Activated CD4-positive, alpha-beta T cell treated with anti-CD3 and anti-CD28 coated beads, Interleukin-2, amount 10 ng/mL, durations not matched to agents 7 days and 5 days (primary cell): ENCODE measurements at places on chromosomes 11 and 22. TPM values are rescaled to one million over a fixed set of nuclear protein-coding genes. Genes with fewer than 3 reads are reported as not detected.
A peak's percentile ranks its signal among the peaks of the same experiment; 100 is the strongest.

Gene MS4A13
- total RNA-seq: not detected

Gene NFAM1
- 0.04 TPM for total RNA-seq

Gene FAM180B
- 0.25 TPM for total RNA-seq

Gene CADM1
- total RNA-seq: 0.92 TPM

Gene CRYBB3
- total RNA-seq: 0.57 TPM

Gene CDC42BPG
- 1.3 TPM for total RNA-seq

Gene BTBD10
- total RNA-seq: 25.7 TPM

Gene PPARA
- 9.7 TPM for total RNA-seq

Gene ALX4
- total RNA-seq: not detected

Gene C11orf71
- 7.4 TPM for total RNA-seq

Gene CDC45
- total RNA-seq: 59.5 TPM

Gene APOBEC3B
- 8.8 TPM for total RNA-seq

Gene LYVE1
- not detected for total RNA-seq

GRCh38 chr11:61352038-61352437, 9.6 kb downstream of the CYB561A3 start:
- peaks cover 4% of the 10 kb centered on the region for H3K4me1 ChIP-seq
- no peak overlapping the region for H3K27ac ChIP-seq
- H3K36me3 ChIP-seq: peaks cover 21% of the 10 kb centered on the region
- no peaks in the 10 kb centered on the region for H3K27me3 ChIP-seq
- H3K4me3 ChIP-seq: no peak overlapping the region

DNA sequence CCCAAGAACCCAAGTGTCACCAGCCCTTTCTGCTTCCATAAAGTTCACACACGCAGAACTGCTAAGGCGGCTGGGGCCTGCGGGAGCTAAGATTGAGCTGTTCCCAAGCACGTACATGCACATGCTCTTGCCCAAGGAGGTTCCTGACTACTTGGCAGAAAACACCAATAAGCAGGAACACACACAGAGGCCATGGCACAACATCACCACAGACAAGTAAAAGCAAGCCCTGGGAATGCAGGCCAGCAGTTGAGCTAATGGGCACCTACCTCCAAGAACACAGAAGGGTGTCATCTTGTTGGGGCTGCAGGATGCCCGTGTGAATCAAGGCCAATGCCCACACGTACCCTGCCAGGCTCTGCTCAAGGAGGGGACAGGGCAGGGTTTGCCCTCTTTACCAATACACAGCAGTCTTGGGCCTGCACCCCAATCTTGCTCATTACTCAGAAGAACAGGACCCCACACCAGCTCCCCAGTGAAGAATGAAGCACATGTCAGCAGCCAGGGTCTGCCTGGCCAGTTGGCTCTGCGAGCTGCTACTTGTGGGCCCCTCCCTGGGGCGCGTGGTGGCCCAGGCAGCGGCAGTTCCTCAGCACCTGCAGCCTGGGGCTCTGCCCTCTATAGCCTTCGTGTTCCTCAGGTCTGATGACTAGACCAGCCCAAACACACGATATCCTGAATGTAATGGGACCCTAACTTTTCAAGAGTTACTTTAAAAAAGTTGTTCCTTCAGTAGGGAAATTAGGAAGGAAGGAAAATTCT, 32.3 kb upstream of the CYP2D6 start:
- no peaks in the 10 kb centered on the region for H3K27me3 ChIP-seq
- H3K4me3 ChIP-seq: no peak overlapping the region
- H3K4me1 ChIP-seq: peaks cover 7% of the 10 kb centered on the region
- DNase-seq: no peak

DNA sequence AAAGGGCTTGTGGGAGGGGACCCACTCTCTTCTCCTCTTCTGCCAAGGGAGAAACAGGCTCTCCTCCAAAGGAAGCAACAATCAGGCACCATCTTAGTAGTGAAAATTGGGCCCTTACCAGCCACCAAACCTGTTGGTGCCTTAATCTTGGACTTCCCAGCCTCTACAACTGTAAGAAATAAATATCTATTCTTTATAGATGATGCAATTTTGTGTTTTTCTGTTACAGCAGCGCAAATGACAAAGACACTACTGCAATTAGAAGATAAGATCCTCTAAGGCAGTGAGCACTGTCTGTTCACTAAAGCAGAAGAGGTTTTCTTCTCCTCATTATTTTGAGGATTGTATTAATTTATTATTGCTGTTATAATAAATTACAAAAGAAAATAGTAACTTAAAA, 691.4 kb upstream of the CCDC179 start:
- no peaks in the 10 kb centered on the region for H3K4me1 ChIP-seq
- no peak overlapping the region for H3K4me3 ChIP-seq
- no peaks in the 10 kb centered on the region for H3K27me3 ChIP-seq
- H3K27ac ChIP-seq: no peak overlapping the region

GRCh38 chr11:69911310-69912160, 92.3 kb upstream of the FGF3 start:
- H3K4me3 ChIP-seq: no peak overlapping the region
- no peak overlapping the region for H3K27ac ChIP-seq
- no peaks in the 10 kb centered on the region for H3K36me3 ChIP-seq

GRCh38 chr11:116182356-116182966, 590.3 kb downstream of the BUD13 start:
- no peaks in the 10 kb centered on the region for H3K27me3 ChIP-seq
- no peak overlapping the region for H3K4me3 ChIP-seq
- no peak for DNase-seq

DNA sequence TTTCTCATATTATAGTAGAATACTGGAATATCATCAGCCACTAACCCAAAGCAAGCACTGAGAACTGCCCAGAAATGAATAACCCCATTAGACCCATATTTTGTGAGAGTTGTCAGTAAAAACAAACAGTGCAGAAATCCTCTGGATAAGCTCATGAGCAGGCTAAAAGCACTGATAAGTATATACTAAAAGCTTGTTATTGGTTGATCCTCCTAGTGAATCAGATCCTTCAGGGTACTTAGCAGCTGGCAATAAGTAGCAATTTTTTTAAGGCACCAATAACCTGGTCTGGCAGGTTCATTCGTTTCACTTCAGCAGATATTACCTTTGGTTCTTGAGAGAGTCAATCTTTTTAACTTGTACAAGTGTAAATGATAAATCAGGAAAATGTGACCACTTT, 1.2 kb downstream of the NOX4 start:
- peaks cover 22% of the 10 kb centered on the region for H3K27me3 ChIP-seq
- H3K4me1 ChIP-seq: no peaks in the 10 kb centered on the region
- DNase-seq: no peak
- H3K4me3 ChIP-seq: no peak overlapping the region
- no peaks in the 10 kb centered on the region for H3K36me3 ChIP-seq
- H3K27ac ChIP-seq: no peak overlapping the region

- DNase-seq: no peak
- peaks cover 25% of the 10 kb centered on the region for H3K4me1 ChIP-seq
- H3K36me3 ChIP-seq: peaks cover 83% of the 10 kb centered on the region
- H3K27ac ChIP-seq: no peak overlapping the region
- no peaks in the 10 kb centered on the region for H3K27me3 ChIP-seq
Observed at GRCh38 chr11:121523581-121524232, 70.9 kb upstream of the SORL1-AS1 start.

DNA sequence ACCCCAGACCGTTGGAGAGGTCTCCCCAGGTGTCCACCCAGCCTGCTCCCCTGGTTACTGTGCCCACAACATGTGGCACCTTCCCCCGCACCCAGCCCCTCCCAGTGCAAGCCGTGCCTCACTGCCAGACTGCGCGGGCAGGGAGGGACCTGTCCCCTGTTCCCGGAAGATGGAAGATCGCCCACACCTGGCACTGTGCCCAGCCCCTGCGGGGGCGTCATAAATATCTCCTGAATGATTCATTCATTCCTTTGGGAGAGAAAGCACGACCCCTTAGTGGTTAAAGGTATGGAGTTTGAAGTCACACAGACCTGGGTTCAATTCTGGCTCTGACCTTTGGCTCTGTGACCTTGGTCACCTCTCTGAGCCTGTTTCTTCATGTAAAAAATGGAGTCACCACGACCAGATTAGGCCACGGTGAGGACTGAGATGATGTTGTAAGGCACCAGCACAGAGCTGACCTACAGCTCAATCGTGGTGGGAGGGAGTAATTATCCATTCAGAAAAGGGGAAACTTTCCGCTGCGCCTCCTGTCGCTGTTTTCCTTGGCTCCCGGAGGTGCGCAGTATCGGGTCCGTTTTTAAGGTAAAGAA, 497 bp upstream of the SYT12 start:
- no peak overlapping the region for H3K4me3 ChIP-seq
- no peak for DNase-seq
- no peak overlapping the region for H3K27ac ChIP-seq

DNA sequence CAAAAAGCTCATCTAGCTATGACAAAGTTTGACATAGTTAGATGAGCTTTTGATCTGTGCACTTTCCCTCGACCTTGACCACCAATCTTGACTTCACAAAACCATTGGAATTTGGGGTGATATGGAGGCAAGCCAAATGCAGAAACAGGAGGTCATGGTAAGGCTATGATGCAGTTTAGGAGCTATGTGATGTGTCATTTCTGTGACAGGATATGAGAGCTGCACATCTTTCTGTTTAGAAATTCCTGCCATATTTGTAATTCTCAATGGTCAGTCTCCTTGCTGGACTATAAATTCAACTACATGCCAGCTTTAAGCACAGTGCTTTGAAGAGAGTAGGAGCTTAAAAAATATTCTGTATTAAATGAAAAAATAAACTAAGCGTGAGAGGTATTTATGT, 12.9 kb downstream of the OR51B6 start:
- H3K4me1 ChIP-seq: no peaks in the 10 kb centered on the region
- H3K36me3 ChIP-seq: no peaks in the 10 kb centered on the region
- H3K27ac ChIP-seq: no peak overlapping the region
- no peak for DNase-seq
- H3K27me3 ChIP-seq: peaks cover 2% of the 10 kb centered on the region

DNA sequence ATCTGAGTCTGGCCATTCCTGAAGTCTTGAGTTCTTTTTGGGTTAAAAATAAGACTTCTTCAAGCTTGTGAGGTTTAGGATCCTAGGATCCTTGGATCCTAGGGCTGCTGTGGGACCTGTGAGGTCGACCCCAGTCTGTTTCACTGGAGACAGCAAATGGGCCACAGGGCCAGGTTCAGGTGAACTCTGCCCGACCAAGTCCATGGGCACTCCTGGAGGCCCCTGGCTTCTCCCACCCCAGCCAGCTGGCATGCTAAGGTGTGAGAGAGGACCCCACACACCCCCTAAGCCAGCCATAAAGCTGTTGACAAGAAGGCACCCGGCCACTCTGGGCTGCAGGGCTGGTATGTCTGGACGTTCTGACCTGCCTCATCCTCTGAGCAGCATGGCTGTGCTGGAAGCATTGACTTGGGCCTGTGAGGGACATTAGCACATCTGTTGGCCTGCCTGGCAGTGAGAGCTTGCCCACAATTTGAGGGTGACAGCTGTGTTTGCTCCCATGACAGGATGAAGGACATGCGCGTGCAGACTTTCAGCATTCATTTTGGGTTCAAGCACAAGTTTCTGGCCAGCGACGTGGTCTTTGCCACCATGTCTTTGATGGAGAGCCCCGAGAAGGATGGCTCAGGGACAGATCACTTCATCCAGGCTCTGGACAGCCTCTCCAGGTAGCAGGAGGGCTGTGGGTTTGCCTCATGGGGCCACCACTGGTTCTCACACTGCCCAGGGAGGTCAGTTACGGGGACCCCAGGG, 16.0 kb downstream of the CLDN5 start:
- peak overlapping the region; percentile 3 for H3K27ac ChIP-seq
- peaks cover 31% of the 10 kb centered on the region for H3K4me1 ChIP-seq
- no peak for DNase-seq
- no peak overlapping the region for H3K4me3 ChIP-seq
- H3K27me3 ChIP-seq: no peaks in the 10 kb centered on the region

GRCh38 chr11:8080069-8080670, 841 bp upstream of the TUB start:
- H3K27ac ChIP-seq: no peak overlapping the region
- H3K27me3 ChIP-seq: peaks cover 42% of the 10 kb centered on the region
- no peaks in the 10 kb centered on the region for H3K36me3 ChIP-seq
- peak overlapping the region; percentile 55 for H3K4me3 ChIP-seq
- DNase-seq: no peak

DNA sequence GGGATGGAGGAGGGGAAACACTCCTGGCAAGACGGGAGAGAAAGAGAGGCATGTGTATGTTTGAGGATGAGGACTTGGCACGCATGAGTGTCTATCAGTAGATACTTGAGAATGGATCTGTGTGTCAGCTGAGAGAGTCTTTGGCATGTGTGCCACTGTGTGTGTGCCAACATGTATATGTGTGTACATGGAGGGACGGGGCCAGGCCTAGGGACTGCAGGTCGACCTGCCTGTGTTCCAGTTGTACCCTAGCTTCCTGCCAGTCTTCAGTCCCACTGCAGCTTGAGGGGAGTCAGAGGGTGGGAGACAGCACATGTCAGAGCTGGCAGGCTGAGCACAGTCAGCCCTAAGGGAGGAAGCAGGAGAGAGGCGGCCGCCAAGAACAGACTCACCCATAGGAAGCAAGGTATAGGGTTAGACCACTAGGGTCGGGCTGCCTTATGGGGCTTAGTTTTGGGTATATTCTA, 5.6 kb downstream of the CLCF1 start:
- no peak overlapping the region for H3K4me3 ChIP-seq
- H3K27ac ChIP-seq: no peak overlapping the region
- H3K27me3 ChIP-seq: peaks cover 55% of the 10 kb centered on the region
- H3K36me3 ChIP-seq: no peaks in the 10 kb centered on the region
- H3K4me1 ChIP-seq: peaks cover 46% of the 10 kb centered on the region

- no peak overlapping the region for H3K4me3 ChIP-seq
- peaks cover 52% of the 10 kb centered on the region for H3K4me1 ChIP-seq
- peaks cover 45% of the 10 kb centered on the region for H3K36me3 ChIP-seq
- no peak for DNase-seq
Observed at GRCh38 chr22:31486951-31487350, 2.7 kb downstream of the EIF4ENIF1 start.

GRCh38 chr11:104094576-104094975, 58.1 kb downstream of the DDI1 start:
- no peak overlapping the region for H3K27ac ChIP-seq
- no peak overlapping the region for H3K4me3 ChIP-seq
- H3K4me1 ChIP-seq: no peaks in the 10 kb centered on the region
- no peaks in the 10 kb centered on the region for H3K36me3 ChIP-seq
- no peaks in the 10 kb centered on the region for H3K27me3 ChIP-seq

DNA sequence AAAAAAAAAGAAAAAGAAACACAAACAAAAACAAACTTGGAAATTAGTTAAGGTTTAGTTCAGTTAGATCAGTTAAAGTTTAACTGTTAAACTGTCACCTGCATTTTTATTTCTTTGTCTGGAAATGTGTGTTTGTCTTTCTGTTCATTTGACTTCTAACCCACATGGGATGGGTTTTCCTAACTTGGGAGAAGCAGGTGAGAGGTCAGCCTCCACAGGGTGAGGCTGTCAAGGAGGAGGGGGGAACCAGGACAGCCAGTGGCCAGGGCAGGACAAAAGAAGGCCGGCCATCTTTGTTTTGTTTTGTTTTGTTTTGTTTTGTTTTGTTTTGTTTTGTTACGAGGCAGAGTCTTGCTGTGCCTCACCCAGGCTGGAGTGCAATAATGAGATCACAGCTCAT, 13.4 kb upstream of the GCAT start:
- DNase-seq: no peak
- H3K4me1 ChIP-seq: no peaks in the 10 kb centered on the region
- H3K4me3 ChIP-seq: no peak overlapping the region
- H3K27me3 ChIP-seq: peaks cover 6% of the 10 kb centered on the region
- H3K27ac ChIP-seq: no peak overlapping the region
- H3K36me3 ChIP-seq: no peaks in the 10 kb centered on the region

- no peak for DNase-seq
- peaks cover 6% of the 10 kb centered on the region for H3K27me3 ChIP-seq
- H3K4me3 ChIP-seq: no peak overlapping the region
- H3K4me1 ChIP-seq: no peaks in the 10 kb centered on the region
- no peak overlapping the region for H3K27ac ChIP-seq
Observed at GRCh38 chr11:19940831-19941230, 219.4 kb downstream of the DBX1 start.
